ENCODE measurements at places on chromosomes 6 and 20.

DNA sequence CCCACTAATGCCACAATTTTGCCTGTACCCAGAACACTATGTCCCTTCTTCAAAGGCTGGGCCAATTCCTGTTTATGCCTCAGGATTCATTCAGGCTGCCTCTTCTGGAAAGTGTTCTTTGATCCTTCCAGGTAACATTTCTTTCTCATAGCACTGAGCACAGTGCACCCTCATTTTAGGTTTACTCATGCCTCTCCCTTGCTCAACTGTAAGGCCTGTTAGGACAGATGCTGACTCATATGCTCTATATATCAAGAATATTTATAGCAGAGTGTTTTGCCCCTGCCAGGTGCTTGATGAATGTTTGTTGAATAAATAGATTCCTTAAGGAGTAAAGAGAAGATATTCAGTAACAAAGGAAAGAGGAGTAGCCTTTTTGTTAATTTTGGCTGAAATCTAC lies 263.9 kb downstream of the PHF3 start:
- DNase-seq = no peak

- no peak for DNase-seq
Measured at GRCh38 chr6:13614126-13614925, 809 bp upstream of the NOL7 start.

- DNase-seq = no peak
Measured at GRCh38 chr6:151324488-151324825, 66.9 kb downstream of the ZBTB2 start.

- no peak for DNase-seq
Measured at GRCh38 chr20:38225900-38226263, 34.7 kb downstream of the KIAA1755 start.

DNA sequence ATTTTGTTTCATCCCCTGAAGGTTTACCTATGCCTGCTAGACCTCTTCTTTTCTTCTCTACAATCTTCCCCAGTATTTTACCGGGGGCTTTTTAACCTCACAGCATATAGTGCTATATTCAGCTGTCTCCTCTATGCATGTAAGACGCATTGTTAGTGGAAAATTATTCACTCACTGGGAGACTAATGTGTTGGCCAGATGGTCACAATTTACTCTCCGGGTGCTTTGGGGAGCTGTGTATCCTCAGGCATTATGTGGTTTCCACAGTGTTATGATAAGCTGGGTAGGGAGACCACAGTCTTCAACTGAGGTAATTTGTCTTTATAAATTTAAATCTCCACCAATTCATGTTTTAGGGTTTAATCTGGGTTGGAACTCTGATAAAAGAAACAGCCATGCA lies 553.8 kb upstream of the PTCHD4 start:
- DNase-seq = no peak

DNA sequence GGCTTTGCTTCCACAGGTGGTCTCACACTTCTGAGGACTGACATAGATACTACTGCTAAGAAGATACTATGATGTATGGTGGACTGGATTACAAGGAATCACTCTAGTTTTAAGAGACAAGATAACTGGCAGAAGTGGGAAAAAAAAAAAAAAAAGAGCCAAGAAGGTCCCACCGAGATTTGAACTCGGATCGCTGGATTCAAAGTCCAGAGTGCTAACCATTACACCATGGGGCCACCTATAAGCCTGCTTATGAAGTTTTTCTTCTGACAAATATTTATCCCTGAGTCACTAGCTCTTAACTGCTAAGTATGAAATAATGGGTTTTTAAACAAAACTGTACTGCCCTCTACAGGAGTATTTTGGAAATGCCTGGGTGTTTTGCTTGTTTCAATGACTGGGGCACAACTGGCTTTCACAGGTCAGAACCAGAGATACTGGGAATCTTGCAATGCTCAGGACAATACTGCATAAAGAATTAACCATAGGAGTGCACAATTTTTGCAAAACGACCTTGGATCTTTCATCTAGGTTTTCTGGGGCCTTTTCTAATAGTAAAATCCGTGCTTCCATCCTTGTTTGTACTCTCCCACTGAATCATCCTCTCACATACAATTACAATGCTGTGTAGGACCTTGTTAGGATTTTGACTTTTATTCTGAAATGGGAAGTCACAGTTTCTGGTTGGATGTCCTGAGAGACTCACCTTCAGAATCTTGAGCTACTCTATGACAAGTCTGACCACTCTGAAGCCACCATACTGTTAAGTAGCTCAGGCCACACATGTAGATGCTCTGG lies 116.3 kb downstream of the OR2B2 start:
- no peak for DNase-seq

GRCh38 chr6:126886106-126886505 lies 232.4 kb upstream of the RSPO3 start:
- no peak for DNase-seq
